ENCODE measurements at places on chromosomes 5 and 9.

DNA sequence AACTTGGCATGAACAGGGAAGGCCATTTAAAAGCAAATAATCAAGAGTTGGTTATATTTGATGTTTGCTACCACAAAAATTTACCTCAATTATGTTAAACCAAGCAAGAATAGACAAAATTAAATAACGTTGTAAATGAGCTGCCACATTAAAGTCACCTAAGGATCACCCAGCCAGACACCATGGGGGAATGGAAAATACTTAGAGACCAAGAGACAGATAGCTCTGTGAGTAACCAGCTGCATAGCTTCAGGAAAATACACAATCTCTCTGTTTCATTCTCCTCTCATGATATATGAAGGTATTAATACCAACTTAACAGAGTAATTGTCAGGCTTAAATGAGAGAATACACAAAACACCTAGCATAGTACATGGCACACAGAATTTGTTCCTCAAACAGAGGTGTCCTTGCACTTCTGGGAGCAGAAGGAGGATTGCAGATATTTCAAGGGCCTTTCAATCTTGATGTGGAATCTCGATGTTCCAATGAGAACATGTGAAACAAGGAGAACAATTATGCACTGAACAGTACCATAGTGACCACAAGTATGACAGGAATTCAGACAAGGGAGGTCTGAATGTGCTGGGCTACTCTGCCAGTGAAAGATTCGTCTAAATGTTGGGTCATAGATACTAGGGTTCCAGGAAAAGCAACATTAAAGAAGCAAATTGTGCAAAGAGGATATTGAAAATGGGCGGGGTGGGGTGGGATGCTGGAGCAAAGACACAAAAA lies 18.6 kb downstream of the JAKMIP2 start:
- DNase-seq, result no peak

DNA sequence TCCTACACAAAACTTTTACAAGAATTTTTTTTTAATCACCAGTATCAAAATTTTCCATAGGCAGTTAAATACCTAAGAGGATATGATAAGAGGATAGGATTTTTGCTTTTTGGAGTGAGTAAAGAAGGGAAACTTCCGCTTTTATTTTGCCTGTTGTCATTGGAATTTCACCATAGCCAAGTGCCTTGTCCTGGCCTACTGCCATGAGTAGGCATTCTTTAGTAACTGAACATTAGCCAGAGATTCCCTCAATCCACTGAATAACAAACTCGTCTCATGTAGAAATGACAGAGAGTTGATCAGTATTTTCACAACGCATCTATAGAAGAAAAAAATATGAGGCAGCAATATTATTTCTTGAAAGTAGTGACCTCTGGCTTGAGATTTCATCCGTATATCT lies 289.6 kb upstream of the ADAMTSL1 start:
- no peak for DNase-seq

DNA sequence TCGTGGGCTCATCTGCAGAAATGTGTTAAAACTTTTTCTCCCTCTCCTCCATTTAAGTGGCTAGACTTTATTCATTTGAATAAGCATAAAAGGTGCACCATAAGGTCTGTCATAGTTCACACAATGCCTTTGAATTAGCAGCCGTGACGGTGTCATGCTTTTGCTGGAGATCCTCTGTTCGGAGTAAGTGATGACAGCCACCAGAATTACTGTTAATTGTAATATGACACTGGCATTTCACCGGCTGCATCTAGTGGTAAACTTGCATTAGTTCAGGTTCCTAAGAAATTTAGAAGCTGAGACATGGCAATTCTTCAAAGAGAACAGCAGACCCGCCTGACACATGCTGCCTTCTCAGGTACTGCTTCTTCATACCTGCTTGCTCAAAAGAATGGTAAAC lies 241.7 kb downstream of the EBF1 start:
- DNase-seq, result no peak

DNA sequence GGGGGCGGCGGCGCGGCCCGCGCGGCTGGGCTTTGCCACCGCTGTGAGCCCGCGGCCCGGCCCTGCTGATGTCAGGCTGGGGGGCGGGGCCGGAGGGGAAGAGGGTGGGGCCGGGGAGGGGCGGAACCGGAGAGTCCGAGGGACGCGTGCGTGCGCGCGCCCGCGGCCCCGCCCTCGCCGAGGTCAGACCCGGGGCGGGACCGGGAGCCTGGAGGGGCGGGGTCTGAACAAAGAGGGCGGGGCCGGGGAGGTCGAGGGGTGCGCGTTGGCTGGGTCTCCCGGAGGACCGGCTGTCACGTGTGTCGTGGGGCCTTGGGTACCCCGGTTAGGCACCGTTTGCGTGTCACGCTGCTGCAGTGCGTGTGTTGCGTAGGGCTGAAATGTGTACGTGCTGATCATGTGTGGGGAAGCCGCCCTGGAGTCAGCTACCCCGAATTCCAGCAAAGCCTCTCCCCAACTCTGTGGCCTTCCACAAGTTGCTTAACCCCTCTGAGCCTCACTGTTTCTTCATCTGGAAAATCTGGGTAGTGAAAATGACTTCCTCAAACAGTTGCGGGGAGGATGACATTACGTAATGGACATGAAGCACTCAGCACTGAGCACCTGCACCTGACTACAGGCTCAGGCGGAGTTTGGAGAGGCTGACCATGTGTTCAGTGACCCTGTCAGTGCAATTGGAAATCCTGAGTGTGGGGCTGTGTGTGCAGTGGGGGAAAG lies at the start of gene RALGDS:
Gene RALGDS, minus strand, starts transcription at position 43 of the 717 bp plus-strand sequence. CDS start 86 bp downstream, outside the sequence.
- no peak for DNase-seq

DNA sequence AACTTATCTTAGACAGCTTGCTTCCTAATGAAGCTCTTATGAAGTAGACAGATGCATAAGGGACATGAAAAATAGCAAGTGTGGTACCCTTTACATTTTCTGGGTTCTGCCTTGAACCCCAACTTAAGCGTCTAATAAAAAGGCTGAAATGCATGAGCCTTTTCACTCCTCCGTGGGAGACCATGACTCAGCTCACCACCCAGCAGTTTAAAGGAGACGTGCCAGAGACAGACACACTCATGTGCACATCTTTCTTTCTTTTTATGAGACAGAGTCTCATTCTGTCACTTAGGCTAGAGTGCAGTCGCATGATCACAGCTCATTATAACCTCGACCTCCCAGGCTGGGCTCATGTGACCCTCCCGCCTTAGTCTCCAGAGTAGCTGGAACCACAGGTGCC lies 22.3 kb downstream of the CTXN3 start:
- no peak for DNase-seq

DNA sequence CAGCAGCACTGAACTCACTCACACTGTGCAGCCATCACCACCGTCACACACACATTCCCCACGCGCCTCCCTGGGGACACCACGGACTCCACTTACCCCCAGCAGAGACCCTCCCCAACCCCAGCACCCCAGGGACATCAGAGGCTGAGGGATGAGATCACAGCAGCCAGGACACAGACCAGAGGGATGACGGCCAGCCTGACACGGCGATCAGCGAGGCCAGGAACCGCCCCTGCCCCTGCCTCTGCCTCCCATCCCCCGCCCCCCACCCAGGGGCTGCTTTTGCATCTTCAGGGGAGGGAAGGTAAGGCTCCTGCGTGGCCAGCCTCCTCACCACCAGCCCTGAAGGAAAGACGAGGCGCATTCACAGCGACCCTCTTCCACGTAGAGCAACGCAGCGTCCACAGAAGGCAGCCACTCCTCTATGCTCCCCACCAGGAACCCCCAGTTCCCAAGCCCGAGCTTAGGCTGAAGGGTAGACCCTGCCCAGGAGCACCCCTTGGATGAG lies 104.5 kb downstream of the VAV2 start:
- no peak for DNase-seq

GRCh38 chr5:43780586-43780985 lies 177.6 kb downstream of the NNT start:
- no peak for DNase-seq

GRCh38 chr9:4829969-4830368 lies 37.2 kb downstream of the RCL1 start:
- DNase-seq, result no peak
